ENCODE measurements at places on chromosomes 6 and 20. TPM values are rescaled to one million over a fixed set of nuclear protein-coding genes. Genes with fewer than 3 reads are reported as not detected.

DNA sequence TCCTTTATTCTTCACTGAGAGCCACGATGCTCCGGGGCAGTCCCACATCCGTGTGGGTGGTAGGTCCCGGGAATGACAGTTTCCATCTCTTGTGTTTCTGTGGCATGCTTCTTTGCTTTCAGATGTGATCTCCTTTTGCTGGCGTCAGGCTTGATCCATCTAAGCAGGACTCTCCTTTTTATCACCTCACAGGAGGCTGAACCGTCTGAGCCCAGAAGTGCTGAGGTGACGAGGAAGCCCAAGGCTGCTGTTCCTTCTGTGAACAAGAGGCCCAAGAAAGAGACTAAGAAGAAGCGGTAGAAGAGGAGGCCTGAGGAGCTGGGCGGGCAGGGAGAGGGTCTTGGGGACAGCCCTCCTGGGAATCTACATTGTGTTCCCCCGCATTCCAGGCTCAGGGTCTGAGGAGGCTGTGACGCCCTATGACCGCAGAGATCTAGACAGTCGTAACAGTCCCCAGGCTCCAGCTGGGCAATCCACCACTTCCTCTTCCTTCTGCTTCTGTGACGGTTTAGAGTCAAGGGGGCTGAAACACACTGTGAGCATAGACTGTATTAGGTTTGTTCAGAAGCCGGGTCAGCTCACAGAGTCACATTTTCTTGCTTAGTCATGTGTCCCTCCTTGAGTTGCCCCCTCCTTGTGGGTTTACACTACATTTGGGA, 26.8 kb downstream of the MANBAL start:
- DNase-seq: no peak

- DNase-seq: no peak
Measured at GRCh38 chr6:30816791-30817739, 67.3 kb upstream of the DDR1 start.

DNA sequence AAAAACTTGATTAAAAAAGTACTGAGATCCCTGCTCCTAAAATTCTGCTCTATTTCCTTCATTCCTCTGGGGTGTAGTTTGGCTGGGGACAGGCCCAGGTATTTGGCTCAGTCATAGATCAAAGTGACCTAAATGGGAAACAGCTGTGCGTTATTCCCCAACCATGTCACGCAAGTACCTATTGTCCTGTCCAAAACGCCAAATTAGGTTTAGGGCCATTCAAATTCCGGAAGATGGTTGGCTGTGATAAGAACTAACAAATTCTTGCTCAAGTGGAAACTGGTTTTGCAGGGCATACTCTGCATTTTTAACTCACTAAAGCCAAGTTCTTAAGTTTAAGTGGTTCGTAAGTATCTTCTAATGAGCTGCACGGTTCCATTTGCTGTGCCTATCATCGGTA, 147.6 kb upstream of the TMEM170B start:
- DNase-seq: no peak

- DNase-seq: peak; percentile 73
Measured at GRCh38 chr6:41428336-41428995, 93.1 kb downstream of the NCR2 start.

DNA sequence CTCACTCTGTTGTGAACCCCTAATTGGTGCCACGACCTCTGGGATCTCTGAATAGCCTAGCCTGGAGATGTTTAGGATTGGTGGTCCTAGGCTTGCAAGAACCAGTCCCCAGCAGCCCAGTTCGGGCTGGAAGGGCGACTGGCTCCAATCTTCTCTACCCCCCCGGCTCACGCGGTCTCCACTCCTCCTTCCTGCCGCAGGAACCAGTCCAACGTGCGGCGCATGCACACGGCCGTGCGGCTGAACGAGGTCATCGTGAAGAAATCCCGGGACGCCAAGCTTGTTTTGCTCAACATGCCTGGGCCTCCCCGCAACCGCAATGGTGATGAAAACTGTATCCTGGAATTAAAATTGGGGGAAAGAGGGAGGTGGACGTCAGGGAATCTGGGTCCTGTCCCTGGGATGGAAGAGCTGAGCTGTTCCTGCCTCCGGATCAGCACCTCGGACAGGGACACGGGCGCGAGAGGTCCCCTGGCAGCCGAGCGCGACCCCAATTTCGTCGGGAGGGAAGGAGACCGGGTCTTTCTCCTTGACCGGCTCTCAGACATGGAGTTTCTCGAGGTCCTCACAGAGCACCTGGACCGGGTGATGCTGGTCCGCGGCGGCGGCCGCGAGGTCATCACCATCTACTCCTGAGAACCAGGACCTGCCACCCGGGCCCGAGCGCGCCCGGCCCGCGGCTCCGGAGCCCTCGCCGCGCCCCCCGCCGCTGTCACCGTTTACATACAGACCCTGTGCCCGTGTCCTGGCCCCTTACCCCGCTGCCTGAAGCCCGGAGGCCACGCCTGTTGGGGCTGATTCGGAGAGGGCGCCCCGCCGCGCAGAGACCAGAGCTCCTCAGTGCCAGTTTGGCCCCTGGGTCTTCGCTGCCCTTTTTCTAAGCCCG, 28.2 kb downstream of the SLC12A5 start:
- peak; percentile 38 for DNase-seq

Gene SLC32A1
- total RNA-seq: 0.17 TPM

Gene ADGRF4
- 2.6 TPM for total RNA-seq
